Renal cortex interstitium (tissue), 15 donors: ENCODE measurements at places on chromosomes 1 and 21.

DNA sequence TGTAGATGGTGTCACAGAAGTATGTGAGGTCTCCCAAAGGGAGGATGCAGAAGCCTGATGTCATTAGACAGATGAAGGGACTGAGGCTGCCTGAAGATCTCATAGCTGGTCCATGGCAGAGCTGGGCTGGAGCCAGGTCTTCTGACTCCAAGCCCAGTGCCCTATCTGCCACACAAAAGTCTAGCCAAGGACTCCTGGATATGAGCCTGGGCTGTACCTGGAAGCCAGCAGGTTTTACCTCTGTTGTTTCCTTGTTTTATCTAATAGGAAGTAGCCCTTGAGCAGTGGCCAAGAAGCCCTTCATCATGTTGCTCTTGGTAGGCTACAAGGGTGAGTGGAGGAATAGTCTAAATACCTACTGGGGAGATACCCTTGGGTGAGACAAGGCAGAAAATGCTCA is 74.4 kb upstream of the SLC44A3 start:
- DNase-seq, result no peak

GRCh38 chr1:59639266-59639665 is 175.5 kb upstream of the HOOK1 start:
- DNase-seq, result no peak

DNA sequence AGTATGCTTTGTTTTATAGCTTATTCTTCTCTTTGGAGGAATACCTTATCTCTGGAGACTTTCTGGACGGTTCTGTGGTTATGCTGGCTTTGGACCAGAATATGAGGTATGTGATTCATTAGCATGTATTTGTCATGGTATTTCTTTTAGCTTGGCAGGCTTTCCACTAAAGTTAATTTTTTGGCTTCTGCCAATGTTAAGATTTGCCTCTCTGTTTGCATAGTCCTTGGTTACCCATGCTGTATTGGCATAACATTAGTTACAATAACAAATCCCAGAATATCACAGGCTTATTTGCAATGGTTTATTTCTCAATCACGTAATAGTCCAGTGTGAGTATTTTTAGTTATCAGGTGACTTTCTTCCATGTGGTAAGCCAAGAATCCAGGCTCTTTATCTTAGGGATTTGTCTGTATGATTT is 9.7 kb downstream of the ZMPSTE24 start:
- no peak for DNase-seq

DNA sequence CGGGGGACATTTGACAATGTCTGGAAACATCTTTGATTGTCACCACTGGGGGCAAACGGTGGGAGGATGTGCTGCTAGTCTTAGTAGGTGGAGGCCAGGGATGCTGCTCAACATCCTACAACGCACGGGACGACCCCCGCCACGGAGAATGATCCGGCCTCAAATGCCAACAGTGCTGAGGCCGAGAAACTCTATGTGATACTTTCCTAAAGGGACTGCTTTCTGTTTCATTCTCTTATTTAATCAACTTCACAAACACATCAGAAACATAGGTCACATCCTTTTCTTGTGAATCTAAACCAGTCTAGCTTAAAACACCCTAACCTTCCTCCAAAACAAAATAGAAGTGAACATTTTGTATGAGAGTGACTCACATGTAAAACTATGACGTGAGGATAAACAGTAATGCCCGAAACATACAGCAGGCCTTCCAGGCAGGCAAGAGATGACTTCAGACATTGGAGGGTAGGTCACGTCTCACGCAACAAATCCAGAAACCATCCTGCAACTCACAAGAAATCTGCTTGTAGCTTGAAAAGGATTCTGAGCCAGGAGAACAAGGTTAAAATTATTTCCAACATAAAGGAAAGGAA is 37.2 kb upstream of the ETS2 start:
- DNase-seq, result no peak

- no peak for DNase-seq
These were observed 64.6 kb upstream of the FMN2 start for GRCh38 chr1:240027059-240027462.

GRCh38 chr1:160208557-160209320 is 3.6 kb downstream of the PEA15 start:
- DNase-seq, result no peak

GRCh38 chr1:243433737-243434370 is 178.0 kb downstream of the SDCCAG8 start:
- DNase-seq, result no peak

- DNase-seq, result no peak
These were observed 6.3 kb downstream of the HAPLN2 start for GRCh38 chr1:156625436-156626078.

- no peak for DNase-seq
These were observed 3.8 kb upstream of the C2CD4D start for GRCh38 chr1:151843398-151843797.

DNA sequence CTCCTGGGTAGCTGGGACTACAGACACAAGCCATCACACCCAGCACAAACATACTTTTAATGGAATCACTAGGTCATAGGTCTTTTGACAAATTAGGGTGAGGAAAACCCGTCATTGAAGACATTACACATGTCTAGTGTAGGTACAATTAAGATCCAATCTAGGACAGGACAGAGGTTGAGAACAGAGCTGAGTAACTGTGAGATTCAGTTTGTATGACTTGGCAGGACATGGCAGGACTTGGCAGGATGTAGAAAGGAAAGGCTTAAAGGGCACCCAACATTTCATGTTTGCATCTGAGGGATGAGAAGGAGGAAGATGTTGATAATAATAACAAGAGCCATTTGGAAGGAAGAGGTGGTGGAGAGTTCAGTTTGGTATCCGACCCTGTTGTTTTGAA is 483.8 kb downstream of the PCP4 start:
- DNase-seq, result no peak

GRCh38 chr1:208584167-208584755 is 340.1 kb upstream of the PLXNA2 start:
- DNase-seq, result no peak

GRCh38 chr1:60510162-60510561 is 436.6 kb upstream of the C1orf87 start:
- DNase-seq, result no peak

- DNase-seq, result no peak
These were observed 10.5 kb upstream of the DNAJB4 start for GRCh38 chr1:77994117-77994705.

DNA sequence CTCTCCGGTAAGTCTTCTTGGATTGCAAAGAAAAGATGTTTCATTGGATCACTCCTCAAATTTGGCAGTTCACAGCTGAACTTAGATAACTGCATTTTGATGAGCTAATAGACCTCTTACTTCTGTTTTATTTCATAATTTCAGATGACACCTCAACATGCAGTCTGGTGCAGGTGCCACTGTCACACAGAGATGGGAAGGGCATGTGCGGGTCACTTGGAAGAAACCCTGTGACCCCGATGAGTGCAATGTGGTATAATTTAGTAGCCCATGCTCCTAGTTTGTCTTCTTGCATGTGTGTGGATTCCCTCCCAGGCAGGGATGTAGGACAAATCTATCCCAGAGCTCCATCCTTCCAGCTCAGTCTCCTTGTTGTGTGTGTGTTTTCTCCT is 481 bp upstream of the SLAMF1 start:
- DNase-seq, result no peak

DNA sequence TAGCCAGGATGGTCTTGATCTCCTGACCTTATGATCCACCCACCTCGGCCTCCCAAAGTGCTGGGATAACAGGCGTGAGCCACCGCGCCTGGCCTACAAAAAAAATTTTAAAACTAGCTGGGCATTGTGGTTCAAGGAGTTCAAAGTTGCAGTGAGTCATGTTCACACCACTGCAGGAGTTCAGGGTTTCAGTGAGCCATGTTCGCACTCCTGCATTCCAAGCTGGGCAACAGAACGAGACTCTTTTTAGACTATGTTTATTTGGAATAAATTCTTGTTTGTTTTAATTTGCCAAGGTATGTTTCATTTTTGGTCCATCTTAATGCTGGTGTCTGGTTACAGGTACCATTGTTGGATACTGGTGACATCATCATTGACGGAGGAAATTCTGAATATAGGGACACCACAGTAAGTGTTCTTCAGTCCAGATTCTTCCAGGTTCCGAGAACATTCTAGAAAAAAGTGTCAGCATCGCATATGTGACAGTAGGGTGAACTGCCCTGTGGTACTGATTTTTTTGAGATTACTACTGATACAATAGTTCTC is 3.9 kb downstream of the PGD start:
- DNase-seq, result no peak

GRCh38 chr1:161676441-161676840 is 13.5 kb downstream of the FCGR2B start:
- DNase-seq, result no peak

DNA sequence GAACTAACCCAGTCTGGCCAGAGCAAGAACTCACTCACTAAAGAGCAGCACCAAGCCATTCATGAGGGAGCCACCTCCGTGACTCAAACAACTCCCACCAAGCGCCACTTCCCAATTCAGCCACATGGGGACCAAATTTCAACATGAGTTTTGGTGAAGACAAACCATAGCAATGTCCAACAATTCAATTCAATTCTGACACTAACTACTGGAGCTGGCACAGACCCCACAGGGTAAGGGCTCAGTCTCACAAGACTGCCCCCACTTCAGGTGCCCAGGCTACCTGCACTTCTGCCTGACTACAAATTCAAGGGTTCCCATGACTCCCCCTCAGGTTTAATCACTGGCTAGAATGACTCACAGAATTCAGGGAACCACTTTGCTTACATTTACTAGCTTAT is 48.8 kb upstream of the RAP1A start:
- DNase-seq, result no peak

- no peak for DNase-seq
These were observed 6.9 kb upstream of the SYNC start for GRCh38 chr1:32709476-32709875.

DNA sequence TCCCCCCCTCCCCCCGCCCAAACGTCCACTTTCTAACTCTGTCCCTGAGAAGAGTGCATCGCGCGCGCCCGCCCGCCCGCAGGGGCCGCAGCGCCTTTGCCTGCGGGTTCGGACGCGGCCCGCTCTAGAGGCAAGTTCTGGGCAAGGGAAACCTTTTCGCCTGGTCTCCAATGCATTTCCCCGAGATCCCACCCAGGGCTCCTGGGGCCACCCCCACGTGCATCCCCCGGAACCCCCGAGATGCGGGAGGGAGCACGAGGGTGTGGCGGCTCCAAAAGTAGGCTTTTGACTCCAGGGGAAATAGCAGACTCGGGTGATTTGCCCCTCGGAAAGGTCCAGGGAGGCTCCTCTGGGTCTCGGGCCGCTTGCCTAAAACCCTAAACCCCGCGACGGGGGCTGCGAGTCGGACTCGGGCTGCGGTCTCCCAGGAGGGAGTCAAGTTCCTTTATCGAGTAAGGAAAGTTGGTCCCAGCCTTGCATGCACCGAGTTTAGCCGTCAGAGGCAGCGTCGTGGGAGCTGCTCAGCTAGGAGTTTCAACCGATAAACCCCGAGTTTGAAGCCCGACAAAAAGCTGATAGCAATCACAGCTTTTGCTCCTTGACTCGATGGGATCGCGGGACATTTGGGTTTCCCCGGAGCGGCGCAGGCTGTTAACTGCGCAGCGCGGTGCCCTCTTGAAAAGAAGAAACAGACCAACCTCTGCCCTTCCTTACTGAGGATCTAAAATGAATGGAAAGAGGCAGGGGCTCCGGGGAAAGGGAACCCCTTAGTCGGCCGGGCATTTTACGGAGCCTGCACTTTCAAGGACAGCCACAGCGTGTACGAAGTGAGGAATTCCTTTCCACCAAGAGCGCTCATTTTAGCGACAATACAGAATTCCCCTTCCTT is 158.1 kb downstream of the RUNX1 start:
- no peak for DNase-seq

DNA sequence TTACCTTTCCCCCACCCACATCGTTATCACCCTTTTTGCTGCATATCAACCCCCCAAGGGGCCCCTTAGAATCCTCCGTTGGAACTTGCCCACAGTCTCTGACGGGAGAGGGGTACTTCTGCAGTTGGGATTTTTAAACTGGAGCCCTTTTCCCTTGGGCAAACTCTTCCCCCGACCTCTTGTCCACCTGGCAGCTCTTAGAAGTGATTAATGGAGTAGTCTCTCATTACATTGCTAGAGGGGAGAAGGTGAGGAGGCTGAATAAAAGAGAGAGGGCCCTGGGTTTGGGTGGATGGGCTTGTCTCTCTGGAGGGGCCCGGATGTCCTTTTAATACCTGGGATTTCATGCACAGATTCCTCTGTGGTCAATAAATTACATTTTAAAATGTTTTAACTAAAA is 27.2 kb upstream of the TSPAN2 start:
- no peak for DNase-seq

GRCh38 chr21:45078877-45079281 is 4.5 kb downstream of the ADARB1 start:
- DNase-seq, result no peak

DNA sequence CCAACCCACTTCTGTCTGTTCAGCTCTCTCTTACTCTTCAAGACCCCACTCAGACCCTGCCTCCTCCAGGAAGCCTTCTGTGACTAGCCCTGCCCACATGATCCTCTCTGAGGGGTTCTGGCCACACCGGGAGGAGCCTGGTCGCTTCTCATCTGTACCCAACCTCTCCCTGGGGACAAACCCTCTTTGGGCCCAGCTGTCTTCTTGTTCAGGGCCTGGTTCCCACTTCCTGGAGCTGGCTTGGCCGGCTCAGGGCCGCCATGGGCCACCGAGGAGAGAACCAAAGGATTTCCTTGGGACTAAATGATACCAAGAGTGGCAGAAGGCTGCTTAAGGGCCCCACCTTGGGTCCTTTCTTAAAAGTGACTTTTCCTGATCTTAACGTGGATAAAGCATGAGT is 124.7 kb upstream of the ZBTB40 start:
- DNase-seq, result no peak

- DNase-seq, result no peak
These were observed 197.3 kb downstream of the ZBTB18 start for GRCh38 chr1:244248426-244248825.

- DNase-seq, result no peak
These were observed 16.3 kb downstream of the DPYD start for GRCh38 chr1:97904534-97904933.

DNA sequence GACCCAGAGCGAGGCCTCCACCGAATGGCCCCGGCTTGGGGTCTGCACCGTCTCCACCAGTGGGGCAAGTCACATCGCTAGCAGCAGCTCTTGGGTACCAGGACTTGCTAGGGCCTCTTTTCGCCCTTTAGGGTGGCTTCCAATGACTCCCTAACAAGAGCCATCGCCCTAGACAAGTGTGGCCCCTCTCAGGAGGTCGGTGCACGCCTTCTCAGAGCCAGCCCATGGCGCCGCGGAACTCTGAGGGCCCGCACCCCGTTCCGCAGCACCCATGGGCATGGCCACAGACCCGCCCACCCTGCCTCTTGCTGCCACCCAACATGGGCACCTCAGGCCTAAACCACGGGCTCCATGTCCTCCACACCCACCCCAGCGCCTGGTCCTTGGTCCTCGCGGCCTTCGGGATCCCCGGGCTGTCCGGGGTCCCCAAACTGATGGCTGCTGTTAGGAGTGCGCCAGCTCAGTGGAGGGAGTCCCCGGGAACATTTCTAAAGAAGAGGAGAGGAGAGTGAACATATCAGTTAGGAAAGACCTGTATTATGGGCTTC is 3.2 kb upstream of the CACNA1S start:
- DNase-seq, result no peak

- DNase-seq, result peak; percentile 70
These were observed 105.0 kb upstream of the COL6A1 start for GRCh38 chr21:45876381-45877170.
